ENCODE measurements at places on chromosomes 1 and 21. TPM values are rescaled to one million over a fixed set of nuclear protein-coding genes. Genes with fewer than 3 reads are reported as not detected.

Gene TACSTD2
- total RNA-seq: 183 TPM

Gene ZSWIM5
- total RNA-seq: 0.84 TPM

Gene EPHX1
- total RNA-seq: 23.6 TPM

Gene RAB42
- 13.5 TPM for total RNA-seq

Gene CCDC27
- total RNA-seq: not detected

Gene SYCP1
- total RNA-seq: 0.17 TPM

Gene UTP25
- total RNA-seq: 14.6 TPM

Gene BRDT
- total RNA-seq: not detected

Gene ARHGEF11
- total RNA-seq: 26.4 TPM

Gene PTTG1IP
- 538 TPM for total RNA-seq

Gene ACTL8
- 0.17 TPM for total RNA-seq

Gene HPDL
- total RNA-seq: 3.1 TPM

Gene LCE1C
- total RNA-seq: not detected

Gene HHIPL2
- 0.08 TPM for total RNA-seq

Gene UBE4B
- 45.0 TPM for total RNA-seq

Gene DDAH1
- 33.4 TPM for total RNA-seq

Gene HSD3B2
- not detected for total RNA-seq

Gene SIPA1L2
- 13.7 TPM for total RNA-seq

Gene FMO4
- 1.8 TPM for total RNA-seq

Gene KRTAP19-1
- not detected for total RNA-seq

Gene CFHR2
- not detected for total RNA-seq

Gene TNFRSF4
- total RNA-seq: 0.25 TPM

Gene ILF2
- total RNA-seq: 250 TPM

Gene GREM2
- 0.04 TPM for total RNA-seq

Gene ASB17
- not detected for total RNA-seq

Gene MNDA
- not detected for total RNA-seq

Gene TSPEAR
- total RNA-seq: not detected

Gene SPRR2D
- total RNA-seq: 8.0 TPM

Gene VTCN1
- 0.29 TPM for total RNA-seq

Gene NRIP1
- 52.6 TPM for total RNA-seq

Gene VPS72
- 83.4 TPM for total RNA-seq

Gene RGS16
- total RNA-seq: 2.9 TPM

Gene CFAP141
- not detected for total RNA-seq

Gene TMCO1
- 87.2 TPM for total RNA-seq

Gene HCRTR1
- not detected for total RNA-seq

Gene GPR3
- total RNA-seq: 1.6 TPM

Gene MAN1A2
- 22.0 TPM for total RNA-seq

Gene ADAMTS5
- 17.3 TPM for total RNA-seq

Gene PTAFR
- total RNA-seq: 1.8 TPM

Gene INAVA
- total RNA-seq: 292 TPM

Gene GBP6
- total RNA-seq: 0.21 TPM

Gene CELA2A
- not detected for total RNA-seq

Gene AGO4
- total RNA-seq: 14.2 TPM

Gene OLIG2
- total RNA-seq: not detected

Gene TENT5C
- total RNA-seq: 0.07 TPM

Gene FAM131C
- 0.89 TPM for total RNA-seq

Gene AMPD1
- total RNA-seq: 0.07 TPM

Gene TCP10L
- 1.1 TPM for total RNA-seq

Gene S100A8
- not detected for total RNA-seq

Gene MPL
- total RNA-seq: not detected

Gene TXNIP
- 14.7 TPM for total RNA-seq

Gene SLC25A34
- total RNA-seq: 0.34 TPM

Gene GJB4
- 0.89 TPM for total RNA-seq

Gene CYP2J2
- total RNA-seq: 1.9 TPM

Gene TGFBR3
- total RNA-seq: 4.2 TPM

Gene TEX38
- not detected for total RNA-seq

Gene AUNIP
- total RNA-seq: 1.7 TPM

All from kidney epithelial cell (primary cell).